IMR-90 (cell line): ENCODE measurements at places on chromosomes 5 and 9. TPM values are rescaled to one million over a fixed set of nuclear protein-coding genes. Genes with fewer than 3 reads are reported as not detected.
A peak's percentile ranks its signal among the peaks of the same experiment; 100 is the strongest.

Gene RIC1
- total RNA-seq, result 68.6 and 76.9 TPM in 2 replicates

Gene INSL6
- not detected in 2 replicates for total RNA-seq

Gene CAMK2A
- total RNA-seq, result under 0.01 and 0.18 TPM in 2 replicates

Gene PCDHGA12
- total RNA-seq, result 8.8 and 9.7 TPM in 2 replicates

- DNase-seq, result no peak
Observed at GRCh38 chr9:114314881-114315722, 7.8 kb upstream of the ORM1 start.

GRCh38 chr5:96110300-96110699 lies 148.6 kb upstream of the ELL2 start:
- DNase-seq, result no peak

DNA sequence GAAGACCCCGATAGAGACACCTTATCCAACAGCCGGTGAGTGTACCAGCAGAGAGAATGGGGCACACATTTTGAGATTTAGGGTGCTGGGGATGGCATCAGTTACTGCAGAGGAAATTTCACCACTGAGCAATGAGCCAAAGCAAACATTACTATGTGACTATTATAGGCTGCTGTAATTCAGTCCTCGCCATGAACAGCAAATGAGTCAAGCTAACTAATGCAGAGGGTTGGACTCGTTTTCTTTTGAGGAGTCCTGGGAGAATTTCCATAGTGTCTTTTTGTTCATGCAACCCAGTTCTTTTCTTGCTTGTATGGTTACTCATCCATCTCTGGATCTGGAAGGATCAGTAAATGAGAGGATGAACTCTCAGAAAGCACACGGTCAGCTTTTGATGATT lies 323.8 kb downstream of the PSAT1 start:
- peak; percentile 88 for DNase-seq

DNA sequence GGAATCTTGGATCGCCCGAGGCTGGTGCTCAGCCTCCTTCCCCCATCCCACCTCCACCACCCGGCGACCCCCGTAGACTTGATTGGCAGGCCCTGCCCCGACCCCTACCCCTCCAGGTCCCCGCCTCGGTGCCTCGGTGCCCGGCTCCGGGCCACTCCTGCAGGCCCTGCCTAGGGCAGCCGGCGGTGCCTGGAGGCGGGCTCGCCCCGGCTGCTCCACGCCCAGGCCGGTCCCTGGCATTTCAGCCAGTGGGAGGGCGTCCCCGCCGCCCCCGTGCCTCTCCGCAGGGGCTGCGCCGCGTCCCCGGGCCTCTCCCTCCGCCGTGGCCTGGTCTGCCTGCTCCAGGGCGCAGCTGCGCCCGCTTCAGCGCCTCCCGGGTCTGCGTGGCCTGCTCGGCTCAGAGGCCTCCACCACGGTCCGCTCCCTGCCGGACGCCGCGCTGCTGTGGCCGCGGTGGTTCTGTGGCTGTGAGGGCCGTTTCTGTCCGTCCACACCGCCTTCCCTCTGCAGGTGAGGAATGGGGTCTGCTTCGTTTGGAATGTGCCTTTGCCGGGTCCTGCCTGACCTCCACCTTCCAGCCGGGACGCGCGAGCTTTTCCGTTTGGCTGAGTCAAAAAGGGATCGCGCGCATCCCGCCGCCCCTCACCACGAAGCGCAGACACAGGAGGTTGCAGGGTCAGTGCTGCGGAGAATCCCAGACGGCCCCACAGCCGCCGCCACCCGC lies 48.3 kb upstream of the IRX4 start:
- DNase-seq, result no peak
